ENCODE measurements at places on chromosomes 6 and 20.

DNA sequence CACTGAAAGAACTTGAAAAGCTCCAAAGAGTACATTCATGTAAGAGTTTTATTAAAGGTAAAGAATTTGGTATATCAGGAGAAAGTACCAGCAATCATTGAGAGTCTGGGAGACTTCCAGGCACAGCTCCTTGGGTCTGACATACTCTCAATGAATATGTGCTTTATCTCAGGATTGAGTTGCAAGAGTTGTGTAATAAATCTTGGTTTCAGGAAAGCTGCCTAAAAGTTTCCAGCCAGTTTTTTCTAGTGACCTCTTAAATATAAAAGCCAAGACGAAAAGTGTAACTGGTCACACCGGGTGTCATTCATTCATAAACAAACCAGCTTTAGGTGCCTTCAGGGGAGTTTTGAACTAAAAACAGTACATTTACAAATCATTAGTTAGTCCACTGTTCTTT, 21.6 kb upstream of the GJA1 start:
- DNase-seq, result no peak

GRCh38 chr20:21432911-21433310, 35.6 kb upstream of the NKX2-4 start:
- DNase-seq, result no peak

DNA sequence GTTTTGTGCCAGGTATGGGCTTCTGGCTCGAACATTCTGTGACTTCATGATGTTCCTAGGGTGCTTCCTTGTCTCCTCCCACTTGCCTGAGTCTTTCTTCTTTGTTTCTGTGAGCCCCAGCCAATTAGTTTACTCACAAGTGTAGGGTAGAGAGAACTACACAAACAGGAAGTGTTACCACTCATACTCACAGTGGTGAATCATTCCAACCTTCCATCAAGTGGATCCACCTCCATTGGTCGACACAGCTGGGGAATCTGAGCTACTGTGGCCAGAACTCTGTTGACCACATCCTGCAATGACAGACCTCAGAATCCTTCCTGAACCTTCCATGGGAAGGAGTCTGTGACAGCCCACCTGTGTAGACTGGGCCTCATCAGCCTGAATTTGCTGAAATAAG, 76.8 kb downstream of the UNC5CL start:
- no peak for DNase-seq

- no peak for DNase-seq
Measured at GRCh38 chr6:100171533-100172321, 177.7 kb upstream of the MCHR2 start.

- no peak for DNase-seq
Measured at GRCh38 chr6:11430036-11430435, 107.5 kb upstream of the TMEM170B start.

DNA sequence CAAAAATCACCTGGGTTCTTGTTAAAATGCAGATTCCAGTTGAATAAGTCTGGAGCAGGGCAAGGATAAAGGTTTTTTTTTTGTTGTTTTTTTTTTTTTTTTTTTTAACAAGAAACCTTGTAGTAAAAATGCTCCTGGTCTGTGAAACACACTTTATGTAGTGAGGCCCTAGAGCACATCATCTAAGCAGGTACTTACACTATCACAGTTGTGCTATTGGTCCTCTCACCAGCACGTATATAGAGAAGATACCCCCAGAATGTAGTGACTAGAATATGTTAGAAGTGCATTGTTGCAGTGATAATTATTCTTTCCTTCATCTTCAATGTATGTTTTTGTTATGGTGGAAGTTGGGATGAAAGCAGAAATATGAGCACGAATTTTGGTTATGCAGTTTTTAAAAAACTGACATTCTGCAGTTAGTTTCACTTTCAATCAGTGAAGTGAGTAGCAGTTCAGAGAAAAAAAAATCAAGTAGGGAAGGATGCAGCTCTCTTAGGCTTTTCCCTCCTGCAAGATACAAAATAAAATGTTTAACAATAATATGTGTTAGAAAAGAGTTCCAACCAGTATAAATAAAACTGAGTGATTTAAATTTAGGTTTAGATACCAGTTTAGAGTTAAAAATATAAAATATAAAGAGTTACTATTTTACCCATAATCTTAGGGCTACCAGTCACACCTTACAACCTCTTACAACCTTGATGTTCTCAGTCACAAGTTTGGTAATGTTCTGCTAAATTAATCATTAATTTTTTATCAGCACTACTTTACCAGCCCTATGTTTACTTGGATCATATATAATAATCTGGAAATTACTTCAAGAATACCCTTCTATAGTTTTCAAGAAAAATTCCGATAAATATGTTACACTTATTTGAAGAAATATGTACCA, 9.2 kb upstream of the DEFB113 start:
- no peak for DNase-seq

DNA sequence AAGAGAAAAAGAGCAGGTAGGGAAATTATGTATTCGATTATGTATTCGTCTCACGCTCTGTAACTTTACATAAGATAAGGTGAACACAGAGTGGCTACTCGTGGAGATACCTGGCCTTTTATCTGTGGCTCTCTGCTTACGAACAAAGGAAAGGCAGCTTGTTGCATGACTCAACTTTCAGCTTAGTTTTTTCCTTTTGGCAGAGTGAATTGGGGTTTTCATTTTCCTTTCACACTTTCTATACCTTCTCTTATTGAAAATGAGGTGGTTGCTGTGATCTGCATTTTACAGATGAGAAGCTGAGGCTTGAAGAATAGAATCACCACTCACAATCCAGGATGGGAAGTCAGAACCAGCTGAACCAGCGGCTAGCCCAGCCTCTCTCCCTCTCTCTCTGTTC, 13.3 kb upstream of the KCNK15 start:
- no peak for DNase-seq

DNA sequence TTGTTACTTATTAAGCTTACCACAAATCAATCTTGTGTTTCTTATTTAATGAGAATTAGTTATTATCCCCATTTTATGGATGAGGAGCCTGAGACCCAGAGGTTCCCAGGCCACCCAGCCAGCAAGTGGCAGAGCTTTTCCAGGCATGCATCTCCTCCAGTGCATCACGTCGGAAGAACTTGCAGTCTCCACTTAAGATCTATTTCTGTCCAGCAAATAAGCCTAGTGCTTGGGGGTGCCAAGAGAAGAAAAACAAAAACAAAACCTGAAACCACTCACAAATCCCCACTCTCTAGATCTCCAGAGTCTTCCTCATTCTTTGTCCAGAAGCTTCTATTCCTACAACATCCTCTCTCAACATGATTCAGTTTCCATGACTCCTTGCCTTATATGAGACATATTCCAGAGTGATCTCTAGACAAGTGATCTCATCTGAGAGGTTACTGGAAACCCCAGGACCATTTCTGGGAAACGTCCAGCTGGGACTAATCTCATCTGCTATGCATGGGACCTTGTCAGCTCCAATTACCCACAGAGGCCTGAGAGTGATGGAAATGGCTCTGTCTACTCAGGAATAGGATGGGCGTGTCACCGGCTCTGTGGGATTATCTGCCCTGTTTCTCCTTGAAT, 4.1 kb downstream of the GUCA1B start:
- DNase-seq, result no peak

DNA sequence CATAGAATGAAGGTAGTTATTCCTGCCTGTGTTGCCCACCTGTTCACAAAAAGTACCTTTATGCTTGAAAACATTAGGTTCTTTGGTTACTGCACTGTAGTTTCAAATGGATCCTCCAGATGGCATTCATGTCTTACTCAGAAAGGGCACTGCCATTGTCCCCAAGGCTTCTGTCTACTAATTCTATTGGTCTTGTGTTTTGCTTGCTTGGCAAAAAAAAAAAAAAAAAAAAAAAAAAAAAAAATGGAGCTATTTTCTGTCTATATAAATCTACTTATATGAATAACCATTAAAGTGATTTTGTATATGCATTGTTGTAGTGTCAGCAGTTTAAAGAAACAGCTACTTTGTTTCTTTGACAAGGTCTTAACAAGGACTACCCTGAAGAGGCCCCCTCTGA, 12.7 kb upstream of the EFHC1 start:
- DNase-seq, result no peak

DNA sequence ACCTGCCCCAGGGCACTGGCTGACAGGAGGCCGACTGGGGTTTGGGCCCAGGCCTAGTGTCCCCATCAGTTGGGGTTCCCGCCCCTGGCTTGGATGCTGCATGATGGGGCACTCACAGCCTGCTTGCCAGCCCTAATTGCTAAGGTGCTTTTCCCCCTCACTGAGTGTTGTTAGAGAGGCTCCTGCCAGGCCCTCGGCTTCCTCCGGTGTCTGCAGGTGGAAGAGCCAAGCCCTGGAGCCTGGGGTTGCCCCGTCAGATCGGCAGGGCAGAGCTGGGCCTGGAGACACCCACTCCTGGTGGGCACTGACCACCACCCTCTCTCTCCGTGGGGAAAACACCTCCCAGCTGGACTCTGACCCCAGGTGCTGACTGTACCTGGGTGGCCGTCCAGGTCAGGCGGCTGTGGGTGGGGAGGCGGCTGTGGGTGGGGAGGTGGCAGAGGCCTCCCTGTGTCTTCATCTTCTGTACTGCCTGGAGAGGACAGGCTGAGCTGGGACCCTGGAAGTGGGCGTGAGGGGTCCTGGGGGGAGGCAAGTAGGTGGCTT, 6.0 kb upstream of the CABLES2 start:
- no peak for DNase-seq

DNA sequence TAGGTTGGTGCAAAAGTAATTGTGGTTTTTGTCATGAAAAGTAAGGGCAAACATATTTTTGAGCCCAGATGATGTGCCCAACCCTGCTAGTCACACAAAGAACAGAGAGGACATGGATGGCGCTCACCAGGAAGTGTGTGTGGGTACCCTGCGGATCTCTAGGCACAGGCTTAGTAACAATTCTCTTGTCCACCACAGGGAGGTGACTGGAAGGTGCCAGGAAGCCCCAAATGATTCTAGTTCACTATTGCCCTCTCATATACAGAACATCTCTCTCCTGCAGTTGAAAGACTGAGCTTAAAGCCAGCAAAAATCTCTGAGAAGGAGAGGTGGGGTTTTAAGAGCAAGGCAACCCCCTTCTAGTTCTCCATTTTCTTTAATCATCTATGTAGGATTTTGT, 272.1 kb upstream of the TAB2 start:
- DNase-seq, result no peak

GRCh38 chr6:41658636-41659035, 20.4 kb downstream of the MDFI start:
- no peak for DNase-seq

- no peak for DNase-seq
Measured at GRCh38 chr6:70415247-70415646, 1.9 kb downstream of the FAM135A start.

- DNase-seq, result no peak
Measured at GRCh38 chr6:134537146-134537555, 219.2 kb upstream of the SGK1 start.

- DNase-seq, result no peak
Measured at GRCh38 chr6:121335087-121336008, 1.1 kb upstream of the TBC1D32 start.

DNA sequence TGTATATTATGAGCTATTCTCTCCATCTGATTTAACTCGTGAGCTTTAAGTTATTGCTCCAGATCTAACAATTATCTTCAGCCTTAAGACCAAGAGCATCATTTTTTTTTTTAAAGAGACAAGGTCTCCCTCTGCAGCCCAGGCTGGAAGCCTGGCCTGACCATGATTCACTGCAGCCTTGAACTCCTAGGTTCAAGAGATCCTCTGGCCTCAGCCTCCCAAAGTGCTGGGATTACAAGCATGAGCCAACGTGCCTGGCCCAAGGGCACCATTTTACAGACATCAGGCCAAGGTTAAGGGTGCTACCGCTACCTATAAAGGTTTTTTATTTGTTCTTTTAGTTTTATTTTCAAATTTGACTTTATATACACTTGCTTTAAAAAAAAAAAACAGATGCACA, 2.3 kb downstream of the SUPT3H start:
- no peak for DNase-seq

GRCh38 chr6:133244519-133244918, 3.4 kb downstream of the EYA4 start:
- no peak for DNase-seq

GRCh38 chr6:139376604-139377218, 2.3 kb upstream of the CITED2 start:
- DNase-seq, result no peak

DNA sequence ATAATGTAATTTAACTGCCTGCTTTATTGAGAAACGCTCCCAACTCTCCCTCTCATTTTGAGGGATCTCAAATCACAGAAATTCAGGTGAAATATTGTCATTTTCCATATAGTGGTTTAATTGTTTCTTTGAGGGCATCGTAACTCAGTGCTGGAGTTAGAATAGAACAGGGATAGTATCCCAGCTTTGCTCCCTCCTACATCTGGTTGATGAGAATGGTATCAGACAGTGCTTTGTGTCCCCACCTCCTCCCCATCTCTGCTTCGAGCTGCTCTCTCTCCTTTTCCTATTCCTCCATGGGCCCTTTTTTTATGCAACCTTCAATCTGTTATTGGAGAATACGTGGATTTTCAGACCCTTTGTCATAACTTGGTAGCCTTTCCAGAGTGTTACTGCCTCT, 41.2 kb upstream of the REV3L start:
- no peak for DNase-seq

GRCh38 chr6:25703005-25703404, 51.0 kb downstream of the SCGN start:
- DNase-seq, result no peak

- DNase-seq, result no peak
Measured at GRCh38 chr20:62391165-62392076, 4.5 kb downstream of the RPS21 start.

DNA sequence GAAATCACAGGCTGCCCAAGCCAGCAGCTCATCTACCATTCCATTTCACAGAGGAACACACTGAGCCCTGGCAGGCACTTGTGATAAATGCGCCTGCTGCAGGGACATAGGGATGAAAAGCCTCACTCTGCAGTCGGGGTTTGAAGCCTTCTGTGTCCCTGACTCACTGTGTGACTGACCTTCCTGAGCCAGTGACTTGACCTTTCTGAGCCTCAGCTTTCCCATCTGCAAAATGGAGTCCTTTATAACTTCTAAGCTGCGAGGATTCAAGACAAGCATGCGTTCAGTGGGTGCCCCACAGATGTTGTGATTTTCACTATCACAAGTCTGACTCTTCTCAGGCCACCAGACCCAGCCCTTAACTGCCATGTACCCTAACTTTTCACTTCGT, 5.5 kb downstream of the TGM2 start:
- DNase-seq, result no peak

GRCh38 chr20:44135012-44135412, 52.0 kb downstream of the JPH2 start:
- DNase-seq, result no peak

DNA sequence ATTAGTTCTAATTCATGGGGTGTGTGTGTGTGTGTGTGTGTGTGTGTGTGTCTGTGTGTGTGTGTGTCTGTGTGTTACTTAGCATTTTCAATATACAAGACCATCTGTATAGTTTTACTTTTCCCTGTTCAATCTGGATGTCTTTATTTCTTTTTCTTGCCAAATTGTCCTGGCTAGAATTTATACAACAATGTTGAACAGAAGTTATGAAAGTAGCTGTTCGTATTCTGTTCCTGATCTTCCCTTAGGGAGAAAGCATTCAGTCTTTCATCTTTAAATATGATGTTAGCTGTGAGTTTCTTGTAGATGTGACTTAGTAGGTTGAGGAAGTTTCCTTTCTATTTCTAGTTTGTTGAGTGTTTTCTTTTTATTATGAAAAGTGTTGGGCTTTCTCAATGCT, 334.7 kb upstream of the RNF24 start:
- DNase-seq, result no peak
